ENCODE measurements at places on chromosomes 13 and 19.

GRCh38 chr19:40442328-40443130, 1.6 kb downstream of the SERTAD3 start:
- no peak for DNase-seq

- DNase-seq, result peak; percentile 75
Observed at GRCh38 chr19:41352609-41353465, 885 bp downstream of the TGFB1 start.

DNA sequence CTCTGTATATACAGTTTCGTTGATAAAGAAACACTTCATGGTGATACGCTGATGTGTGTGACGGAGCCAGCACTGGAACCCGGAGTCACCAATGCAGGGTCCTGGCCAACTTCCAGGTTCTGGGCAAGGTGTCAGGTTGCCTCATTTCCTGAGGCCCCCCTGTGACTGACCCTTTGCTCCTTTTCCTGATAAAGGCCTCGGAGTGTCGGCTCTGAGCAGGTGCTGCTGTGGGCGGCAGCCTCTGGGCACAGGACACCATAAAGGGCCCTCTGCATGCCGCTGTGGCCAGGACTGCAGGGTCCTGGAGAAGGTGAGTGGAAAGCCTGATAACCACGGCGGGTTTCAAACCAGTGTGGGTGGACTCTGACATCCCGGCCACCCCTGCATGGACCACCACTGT, 17.3 kb upstream of the MYDGF start:
- no peak for DNase-seq

GRCh38 chr13:73579574-73580274, 520.9 kb downstream of the KLF5 start:
- no peak for DNase-seq

Measured in hematopoietic multipotent progenitor cell treated with erythropoietin and hydrocortisone succinate and interleukin-3 and kit ligand, for 8 days (in vitro differentiated cells).